Breast epithelium (tissue), 4 donors: ENCODE measurements at places on chromosomes 4 and X. TPM values are rescaled to one million over a fixed set of nuclear protein-coding genes. Genes with fewer than 3 reads are reported as not detected.

The FBXL5 gene
- 202 TPM for total RNA-seq

- no peak overlapping the region for H3K4me3 ChIP-seq
- no peaks in the 10 kb centered on the region for H3K36me3 ChIP-seq
- no peaks in the 10 kb centered on the region for H3K4me1 ChIP-seq
- no peaks in the 10 kb centered on the region for H3K27me3 ChIP-seq
These were observed 543.5 kb downstream of the PDHA2 start for GRCh38 chr4:96383349-96383748.

- no peaks in the 10 kb centered on the region for H3K36me3 ChIP-seq
- no peak overlapping the region for H3K27ac ChIP-seq
- DNase-seq: no peak
- no peaks in the 10 kb centered on the region for H3K27me3 ChIP-seq
These were observed 50.4 kb upstream of the RPA4 start for GRCh38 chrX:96833333-96833732.

GRCh38 chr4:164508771-164509170, 245.2 kb upstream of the SMIM31 start:
- no peaks in the 10 kb centered on the region for H3K27me3 ChIP-seq
- H3K4me3 ChIP-seq: no peak overlapping the region
- no peaks in the 10 kb centered on the region for H3K36me3 ChIP-seq
- DNase-seq: no peak

DNA sequence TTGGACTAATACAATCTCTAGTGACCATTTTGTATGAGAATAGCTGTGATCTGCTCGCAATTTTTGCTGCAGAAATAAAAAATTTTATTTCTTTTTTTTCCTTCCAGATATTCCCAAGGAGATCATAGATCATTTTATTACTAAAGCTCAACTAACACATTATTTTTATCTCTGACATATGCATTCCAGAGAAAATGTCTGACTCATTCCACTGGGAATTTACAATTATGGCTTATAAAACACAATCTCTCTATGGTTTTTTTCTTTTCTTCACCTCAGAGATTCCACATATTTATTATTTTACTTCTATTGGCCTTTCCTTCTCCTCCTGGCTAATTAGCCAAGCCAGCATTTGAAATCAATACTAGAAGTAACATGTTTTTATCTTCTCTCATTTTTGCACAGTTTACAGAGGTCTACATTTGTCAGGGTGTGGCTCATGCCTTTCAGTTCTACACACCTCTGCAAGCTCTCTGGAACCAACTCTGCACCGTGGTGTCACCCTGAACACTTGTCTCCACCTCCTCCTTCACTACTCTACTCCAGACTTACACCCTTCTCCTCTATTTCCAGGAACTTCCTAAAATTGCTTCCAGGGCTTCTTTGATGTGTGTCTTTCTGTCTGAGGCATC, 59.8 kb upstream of the GPM6A start:
- no peak overlapping the region for H3K27ac ChIP-seq
- no peak for DNase-seq
- H3K4me3 ChIP-seq: no peak overlapping the region
- H3K27me3 ChIP-seq: no peaks in the 10 kb centered on the region
- no peaks in the 10 kb centered on the region for H3K4me1 ChIP-seq

- H3K27ac ChIP-seq: no peak overlapping the region
- H3K4me1 ChIP-seq: no peaks in the 10 kb centered on the region
- H3K36me3 ChIP-seq: no peaks in the 10 kb centered on the region
- no peaks in the 10 kb centered on the region for H3K27me3 ChIP-seq
- DNase-seq: no peak
These were observed 5.0 kb downstream of the P2RY10 start for GRCh38 chrX:78950009-78950835.

The HS6ST2 gene
- total RNA-seq: 0.32 TPM

DNA sequence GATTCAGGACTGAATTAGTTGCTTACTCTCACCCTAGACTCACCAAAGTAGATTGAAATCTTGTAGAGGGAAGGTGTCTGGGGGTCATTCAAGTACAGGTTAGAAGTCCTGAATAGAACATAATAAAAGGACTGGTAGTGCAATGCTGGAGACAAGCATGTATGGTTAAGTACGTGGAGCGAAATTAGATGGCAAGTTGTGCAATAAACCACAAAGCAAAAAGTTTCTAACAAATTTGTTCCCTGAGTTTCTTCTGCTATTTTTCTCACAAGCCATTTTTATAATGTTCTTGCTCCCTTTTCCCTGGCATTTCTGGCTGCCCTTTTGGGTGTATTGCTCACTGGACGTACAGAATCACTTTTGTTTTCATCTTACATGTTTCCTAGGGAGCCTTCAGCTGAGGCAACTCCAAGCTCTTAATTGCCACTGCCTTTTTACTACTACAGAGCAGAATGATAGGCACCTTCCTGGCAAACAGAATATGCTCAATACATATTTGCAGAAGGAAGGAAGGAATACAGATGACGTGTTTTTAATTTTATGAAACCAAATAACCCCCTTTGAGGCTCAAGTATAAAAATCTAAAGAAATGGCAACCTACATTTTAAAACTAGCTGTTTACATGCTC, 23.4 kb downstream of the LANCL3 start:
- H3K4me1 ChIP-seq: no peaks in the 10 kb centered on the region
- DNase-seq: no peak
- no peaks in the 10 kb centered on the region for H3K27me3 ChIP-seq
- H3K27ac ChIP-seq: no peak overlapping the region
- no peaks in the 10 kb centered on the region for H3K36me3 ChIP-seq

DNA sequence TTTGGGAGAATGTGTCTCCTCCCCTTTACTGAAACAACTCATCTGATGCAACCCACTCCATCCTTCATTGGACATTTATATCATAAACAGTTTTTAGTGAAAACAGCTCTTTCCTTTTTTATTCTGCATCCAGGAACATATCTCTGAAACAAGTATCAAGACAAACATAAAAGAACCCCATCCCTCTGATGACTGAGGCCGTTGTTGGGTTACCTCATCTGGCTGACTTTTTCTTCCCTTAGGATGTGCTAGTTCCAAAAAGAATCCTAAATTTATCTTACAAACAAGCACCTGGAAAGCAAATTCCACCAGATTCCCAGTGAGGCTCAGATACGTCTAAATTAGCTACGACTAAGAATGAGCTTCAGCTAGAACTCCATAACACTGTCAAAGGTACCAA, 483.7 kb upstream of the INTU start:
- no peak overlapping the region for H3K27ac ChIP-seq
- DNase-seq: no peak
- H3K36me3 ChIP-seq: no peaks in the 10 kb centered on the region
- H3K27me3 ChIP-seq: no peaks in the 10 kb centered on the region
- no peaks in the 10 kb centered on the region for H3K4me1 ChIP-seq
